ENCODE measurements at places on chromosomes 1 and 21.
A peak's percentile ranks its signal among the peaks of the same experiment; 100 is the strongest.

DNA sequence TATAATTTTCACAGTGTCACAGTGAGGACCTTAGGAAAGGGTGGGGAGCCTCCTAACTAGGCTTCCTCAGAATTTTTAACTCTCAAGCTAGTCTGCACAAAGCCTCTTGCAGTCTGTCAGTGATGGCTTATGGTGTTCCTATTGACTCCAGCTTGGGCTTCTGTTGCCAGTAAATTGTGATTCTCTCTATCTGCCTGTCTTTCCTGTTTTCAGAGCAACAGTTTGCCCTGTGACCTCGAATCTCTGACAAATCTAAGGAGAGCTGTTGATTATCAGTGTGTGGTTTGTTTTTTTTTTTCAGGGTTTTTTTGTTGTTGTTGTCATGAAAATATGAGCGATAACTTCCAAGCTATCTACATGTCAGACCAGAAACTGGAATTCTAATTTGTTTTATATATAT lies 423.2 kb upstream of the B3GALT2 start:
- no peak for DNase-seq

- peak; percentile 72 for DNase-seq
These were observed 92.6 kb downstream of the HHIPL2 start for GRCh38 chr1:222455188-222455879.

DNA sequence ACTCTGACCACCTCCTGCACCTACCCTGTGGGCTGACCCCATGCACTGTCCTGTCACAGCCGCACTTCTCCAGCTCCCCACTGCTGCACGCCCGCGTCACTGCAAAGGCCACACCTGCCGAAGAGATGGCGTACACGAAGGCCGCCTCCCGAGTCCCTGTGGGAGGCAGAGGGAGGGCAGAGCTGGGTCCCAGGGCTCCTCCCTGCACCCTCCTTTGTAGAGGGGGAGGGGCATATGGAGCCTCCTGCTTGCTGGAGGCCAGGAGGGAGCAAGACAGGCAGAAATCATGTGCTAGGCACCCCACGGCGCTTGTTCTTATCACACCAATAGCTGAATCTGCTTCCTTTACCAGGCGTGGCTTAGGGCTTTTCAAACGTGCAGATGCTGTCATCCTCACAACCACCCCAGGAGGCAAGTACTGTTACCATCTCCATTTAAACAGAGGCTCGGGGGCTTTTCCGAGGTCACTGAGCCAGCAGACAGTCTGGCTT lies 21.4 kb downstream of the WNT4 start:
- DNase-seq, result peak; percentile 86

GRCh38 chr1:173134029-173134428 lies 73.1 kb downstream of the TNFSF4 start:
- no peak for DNase-seq

DNA sequence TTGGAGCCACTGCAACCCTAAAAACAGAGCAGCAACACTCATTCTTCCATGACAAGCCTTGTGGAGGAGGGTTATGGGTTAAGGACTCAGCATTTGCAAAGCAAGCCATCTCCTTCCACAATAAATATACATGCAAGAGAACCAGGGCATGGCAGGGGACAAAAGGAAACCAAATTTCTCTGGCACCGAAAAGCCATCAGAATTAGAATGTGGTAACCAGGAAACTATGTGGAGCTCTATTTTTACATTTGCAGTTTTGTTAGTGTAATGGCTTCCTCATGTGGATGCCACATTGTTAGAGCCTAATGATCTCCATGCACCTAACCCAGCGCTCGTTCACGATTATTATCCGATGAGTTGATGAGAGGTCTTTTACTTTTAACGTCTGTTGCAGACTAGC lies 91.7 kb downstream of the NAV1 start:
- no peak for DNase-seq

GRCh38 chr1:30271401-30272276 lies 451.7 kb downstream of the MATN1 start:
- DNase-seq, result no peak
